Activated T-helper 1 cell treated with anti-CD3 and anti-CD28 coated beads, Interleukin-2, amount 50 U/mL, for 16 hours (primary cell): ENCODE measurements at places on chromosomes 4 and X.

DNA sequence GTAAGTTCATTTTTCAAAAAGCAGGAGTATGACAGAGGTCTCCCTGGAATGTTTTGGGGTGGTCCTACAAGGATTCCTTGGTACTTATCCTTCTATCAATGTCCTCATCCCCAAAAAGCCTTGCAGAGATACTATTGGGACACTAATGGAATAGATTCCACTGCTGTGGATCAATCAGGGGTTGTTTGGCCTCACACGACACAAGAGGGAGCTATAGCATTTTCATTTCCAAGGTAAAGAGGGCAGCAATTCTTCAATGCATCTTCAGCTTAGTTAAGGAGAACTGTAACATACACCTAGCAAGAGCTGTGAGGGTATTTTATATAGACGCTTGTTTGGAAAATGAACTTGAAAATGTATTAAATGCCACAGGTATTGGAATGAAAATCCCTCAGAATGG is 50.9 kb downstream of the USP26 start:
- DNase-seq: no peak

- no peak for DNase-seq
Observed at GRCh38 chr4:160319221-160319867, 1216.5 kb downstream of the RAPGEF2 start.

GRCh38 chr4:61298178-61298740 is 98.1 kb downstream of the ADGRL3 start:
- no peak for DNase-seq

DNA sequence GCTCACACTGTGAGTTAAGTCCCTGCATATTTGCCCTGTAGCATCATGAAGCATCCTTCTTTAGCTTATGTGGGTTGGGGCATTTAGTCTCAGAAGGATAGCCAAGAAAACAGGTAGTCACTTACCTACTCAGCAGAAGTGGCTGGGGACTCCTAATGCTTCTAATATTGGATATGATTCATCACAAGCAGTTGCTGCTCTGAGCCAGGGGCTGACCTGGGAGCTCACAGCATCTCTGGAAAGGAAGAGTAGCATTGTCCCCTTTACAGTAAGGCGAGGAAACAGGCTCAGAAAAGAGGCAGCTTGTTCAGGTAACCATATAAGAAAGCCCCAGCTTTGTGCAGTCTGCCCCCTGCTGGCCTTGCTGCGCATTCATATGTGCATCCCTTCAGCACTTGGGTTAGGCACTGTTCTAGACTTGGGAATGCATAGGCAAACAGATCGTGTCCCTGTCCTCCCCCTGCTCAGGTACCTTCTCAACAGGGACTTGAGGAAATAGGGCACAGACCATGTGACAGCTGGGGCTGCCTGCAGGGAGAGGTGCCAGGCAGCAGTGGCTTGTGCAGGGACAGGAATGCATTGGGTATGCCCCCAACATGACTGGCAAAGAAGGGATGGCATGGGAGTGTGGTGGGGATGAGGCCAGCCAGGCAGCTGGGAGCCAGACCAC is 35.7 kb upstream of the TBC1D14 start:
- DNase-seq: peak; percentile 73
